Activated T-helper 1 cell treated with Interleukin-2 at 50 U/mL for 16 hours (primary cell): ENCODE measurements at places on chromosomes 1 and 21.

GRCh38 chr1:239987103-239987745 is 104.5 kb upstream of the FMN2 start:
- DNase-seq = no peak

DNA sequence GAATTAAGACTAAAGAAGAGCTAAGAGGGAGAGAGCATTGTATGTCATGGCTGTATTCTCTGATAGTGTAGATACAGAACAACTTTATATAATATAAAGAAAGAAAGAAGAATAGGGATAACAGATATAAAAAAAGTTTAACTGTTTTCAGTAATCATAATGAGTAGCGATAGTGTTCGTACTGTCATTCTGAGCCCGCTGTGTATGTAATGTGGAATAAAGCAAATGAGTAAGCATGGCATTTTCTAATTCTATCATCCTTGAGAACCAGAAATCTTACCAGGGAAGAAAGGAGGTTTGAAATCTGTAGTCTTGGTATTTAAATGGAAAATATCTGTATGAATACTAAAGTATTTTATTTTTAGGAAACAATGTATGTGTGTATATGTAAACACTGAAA is 46.7 kb upstream of the SSX2IP start:
- DNase-seq = no peak

- DNase-seq = no peak
Observed at GRCh38 chr1:117067533-117068370, 7.6 kb downstream of the TTF2 start.

DNA sequence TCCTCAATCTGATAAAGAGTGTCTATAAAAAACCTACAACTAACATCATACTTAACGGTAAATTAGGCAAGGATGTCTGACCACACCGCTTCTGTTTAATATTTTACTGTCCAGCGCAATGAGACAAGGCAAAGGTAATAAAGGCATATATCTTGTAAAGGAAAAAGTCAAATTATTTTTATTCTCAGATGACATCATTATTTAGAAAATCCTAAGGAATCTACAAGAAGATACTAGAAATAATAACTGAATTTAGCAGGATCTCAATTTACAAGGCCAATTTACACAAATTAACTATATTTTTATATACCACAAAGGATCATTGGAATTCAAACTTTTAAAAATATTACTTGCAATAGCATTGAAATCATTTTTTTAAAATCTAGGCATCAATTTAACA is 29.4 kb downstream of the GJA4 start:
- DNase-seq = no peak

- DNase-seq = no peak
Observed at GRCh38 chr1:2228157-2228594, at the start of gene SKI. SKI (plus strand) TSS chr1:2228319; CDS start chr1:2228767, 448 bp downstream.

DNA sequence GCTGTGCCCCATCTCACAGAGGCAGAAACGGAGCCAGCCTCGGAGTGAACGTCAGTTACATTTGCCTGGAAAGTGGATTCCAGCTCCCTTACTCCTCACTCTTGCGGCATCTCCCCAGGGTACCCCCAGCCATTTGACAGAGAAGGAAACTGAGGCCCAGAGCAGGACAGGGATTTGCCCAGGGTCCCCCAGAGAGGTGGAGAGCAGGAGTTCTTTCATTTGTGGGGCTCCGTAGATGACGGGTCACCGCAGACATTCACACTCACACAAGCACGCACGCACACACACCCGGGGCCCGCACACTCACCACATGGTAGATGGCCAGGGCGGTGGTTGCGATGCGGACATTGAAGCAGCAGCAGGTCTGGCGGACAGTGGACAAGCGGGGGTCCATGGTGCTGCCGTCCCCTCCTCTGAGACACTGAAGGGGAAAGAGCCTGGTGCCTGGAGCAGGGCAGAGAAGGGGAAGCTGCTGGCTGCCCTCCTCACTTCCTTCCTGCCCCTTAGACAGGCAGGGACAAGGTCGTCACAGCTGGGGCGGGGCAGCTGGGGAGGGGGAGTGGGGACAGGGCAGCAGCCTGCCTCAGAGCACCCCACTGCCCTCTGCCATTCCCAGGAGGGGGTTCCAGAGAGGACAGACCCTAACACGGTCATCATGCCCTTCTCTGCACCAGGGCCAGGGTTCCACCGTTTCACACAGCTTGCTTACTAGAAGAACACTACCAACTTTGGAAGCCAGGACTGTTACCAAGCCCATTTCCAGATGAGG is at the start of gene LAPTM5:
Gene LAPTM5 (minus strand): TSS at position 423 of the 769 bp plus-strand sequence. CDS start 29 bp downstream, at position 394.
- peak; percentile 59 for DNase-seq

GRCh38 chr21:42414928-42415769 is 11.4 kb downstream of the UBASH3A start:
- peak; percentile 74 for DNase-seq

DNA sequence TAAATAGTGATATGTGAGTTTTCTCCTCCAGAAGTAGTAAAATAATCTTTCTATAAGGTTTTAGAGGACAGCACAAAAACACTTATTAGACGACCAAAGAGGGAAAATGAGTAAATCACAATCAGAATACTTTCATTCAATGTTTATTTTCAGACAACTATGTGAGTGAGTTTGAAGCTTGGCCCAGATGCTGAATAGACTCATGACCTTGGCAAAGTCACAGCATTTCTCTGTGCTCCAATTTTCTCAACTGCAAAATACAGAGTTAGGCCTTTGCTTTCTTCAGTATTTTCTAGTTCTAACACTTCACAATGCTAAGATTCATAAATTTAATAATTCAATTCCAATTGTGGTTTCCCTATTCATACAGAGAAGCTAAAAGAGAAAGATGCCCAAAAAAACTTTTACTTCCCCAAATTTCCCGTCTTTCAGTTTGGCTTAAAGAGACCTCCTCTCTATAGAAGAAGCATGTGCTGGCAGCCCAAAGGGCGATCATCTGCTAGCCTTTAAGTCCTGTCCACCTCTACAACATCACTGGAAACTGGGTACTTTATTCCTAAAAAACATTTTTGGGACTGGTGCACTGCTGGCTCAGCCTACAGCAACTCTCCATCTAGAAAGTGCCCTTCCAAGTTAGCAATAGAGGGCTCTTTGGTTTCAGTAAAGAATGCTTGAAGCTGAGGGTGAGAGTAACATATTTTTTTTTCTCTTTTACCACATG is 116.8 kb upstream of the GORAB start:
- no peak for DNase-seq

DNA sequence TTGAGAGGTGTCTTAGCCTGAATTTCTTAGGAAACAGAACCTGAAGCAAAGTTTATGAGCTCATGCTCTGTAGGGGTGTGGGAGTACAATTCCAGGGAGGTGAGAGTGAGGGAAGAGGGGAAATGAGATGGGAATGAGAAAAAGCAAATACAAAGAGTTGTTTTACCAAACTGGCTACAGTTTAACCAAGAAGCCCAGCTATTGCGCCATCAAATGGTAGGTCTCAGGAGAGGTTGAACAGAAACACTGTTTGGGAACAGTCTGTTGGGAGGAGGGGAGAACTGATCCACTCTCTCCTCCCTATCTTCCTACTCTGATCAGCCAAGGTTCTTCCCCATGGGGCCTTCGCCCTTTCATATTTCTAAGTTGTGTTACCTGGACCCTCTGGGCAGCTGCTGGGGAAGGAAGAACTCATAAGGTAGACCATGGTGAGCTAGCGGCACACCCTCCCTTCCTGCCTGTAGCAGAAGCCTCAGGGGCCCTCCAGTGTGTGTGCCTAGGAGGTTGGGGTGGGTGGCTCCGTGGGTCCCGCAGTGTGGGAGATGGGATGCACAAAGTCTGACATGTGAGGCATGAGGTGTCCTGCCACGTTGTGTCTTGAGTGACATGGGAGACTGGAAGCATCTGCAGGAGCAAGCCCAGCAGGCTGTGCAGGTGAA is 120.5 kb downstream of the UCK2 start:
- no peak for DNase-seq

DNA sequence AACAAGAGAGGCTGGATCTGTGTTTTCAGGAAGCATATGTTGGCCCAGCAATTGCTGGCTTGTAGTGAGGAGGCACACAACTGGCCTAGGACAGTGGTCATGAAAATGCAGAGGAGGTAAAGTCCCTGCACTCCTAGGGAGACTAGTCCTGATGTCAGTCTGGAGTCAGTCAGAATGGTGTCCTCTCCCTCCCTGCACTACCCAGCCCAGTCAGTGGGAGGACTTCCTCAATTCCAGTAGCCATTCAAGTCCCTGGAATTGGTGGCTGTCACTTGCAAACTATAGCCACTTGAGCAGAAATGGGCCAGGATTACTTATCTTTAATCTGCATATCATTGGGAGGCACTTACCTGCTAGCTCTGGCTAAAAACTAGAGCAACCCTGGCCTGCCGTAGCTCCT is 18.6 kb downstream of the NDUFS5 start:
- DNase-seq = no peak

DNA sequence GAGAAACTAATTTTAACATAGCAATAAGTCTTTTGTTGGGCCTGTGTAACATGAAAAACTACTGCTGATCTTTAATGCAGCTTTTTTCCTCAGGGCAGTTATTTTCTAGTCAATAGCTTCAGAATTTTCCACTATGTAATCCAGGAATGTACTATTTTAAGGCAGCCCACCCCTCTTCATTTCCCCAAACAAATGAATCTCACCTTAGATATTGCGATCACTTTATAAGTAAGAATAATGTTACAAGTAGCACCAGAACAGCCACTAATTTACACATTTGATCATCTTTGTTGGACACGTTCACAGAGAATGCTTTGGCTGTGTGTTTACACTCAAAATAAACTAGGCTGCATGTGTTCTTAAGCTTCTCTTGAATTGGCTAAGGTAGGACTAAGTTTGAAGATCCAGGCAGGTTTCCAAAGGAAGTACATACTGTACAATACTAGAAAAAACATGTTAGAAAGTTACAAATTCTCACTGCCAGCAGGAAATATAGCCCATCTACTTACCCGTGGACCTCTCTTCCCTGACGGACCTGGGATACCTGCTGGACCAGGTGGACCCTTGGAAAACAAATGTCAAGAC is 41.7 kb downstream of the COL24A1 start:
- no peak for DNase-seq

- DNase-seq = no peak
Observed at GRCh38 chr1:85166351-85166750, 34.5 kb downstream of the SYDE2 start.

- DNase-seq = no peak
Observed at GRCh38 chr21:37364722-37365121, 1.9 kb upstream of the DYRK1A start.

GRCh38 chr1:10940838-10941237 is 71.6 kb upstream of the TARDBP start:
- DNase-seq = no peak

DNA sequence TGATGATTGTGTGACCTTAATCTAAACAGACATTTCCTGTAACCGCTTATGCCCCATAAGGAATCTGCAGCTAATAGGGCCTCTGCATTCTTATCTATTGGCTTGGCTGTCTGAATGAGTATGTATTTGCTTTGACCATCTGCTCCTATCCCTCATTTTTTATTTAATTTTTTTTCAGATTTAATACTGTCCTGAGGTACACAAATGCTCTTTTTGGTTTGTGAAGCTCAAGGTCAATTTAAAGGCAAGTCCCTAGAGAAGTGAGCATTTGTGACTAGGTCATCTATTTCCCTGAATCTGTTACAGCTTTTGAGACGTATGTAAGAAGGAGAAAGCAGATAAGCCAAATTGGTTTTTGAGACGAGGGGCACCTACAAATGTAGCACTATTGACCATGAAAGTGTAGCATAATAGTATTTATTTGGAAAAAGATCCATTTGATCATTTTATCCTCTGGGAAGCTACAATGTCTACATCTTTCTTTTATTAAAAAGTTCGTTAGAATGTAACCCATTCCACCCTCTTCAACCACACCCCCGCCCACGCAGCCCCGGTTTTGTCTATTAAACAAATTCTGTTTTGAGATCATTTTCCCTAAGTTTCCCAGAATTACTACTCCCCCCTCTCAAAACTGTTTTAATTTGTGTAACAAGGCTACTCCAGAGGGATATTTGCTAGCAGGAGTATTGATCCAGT is 69.2 kb upstream of the HSPA13 start:
- no peak for DNase-seq
